ENCODE measurements at places on chromosomes 3 and 15. TPM values are rescaled to one million over a fixed set of nuclear protein-coding genes. Genes with fewer than 3 reads are reported as not detected.

GRCh38 chr15:40992825-40993224 is 39.6 kb downstream of the CHAC1 start:
- DNase-seq: no peak

DNA sequence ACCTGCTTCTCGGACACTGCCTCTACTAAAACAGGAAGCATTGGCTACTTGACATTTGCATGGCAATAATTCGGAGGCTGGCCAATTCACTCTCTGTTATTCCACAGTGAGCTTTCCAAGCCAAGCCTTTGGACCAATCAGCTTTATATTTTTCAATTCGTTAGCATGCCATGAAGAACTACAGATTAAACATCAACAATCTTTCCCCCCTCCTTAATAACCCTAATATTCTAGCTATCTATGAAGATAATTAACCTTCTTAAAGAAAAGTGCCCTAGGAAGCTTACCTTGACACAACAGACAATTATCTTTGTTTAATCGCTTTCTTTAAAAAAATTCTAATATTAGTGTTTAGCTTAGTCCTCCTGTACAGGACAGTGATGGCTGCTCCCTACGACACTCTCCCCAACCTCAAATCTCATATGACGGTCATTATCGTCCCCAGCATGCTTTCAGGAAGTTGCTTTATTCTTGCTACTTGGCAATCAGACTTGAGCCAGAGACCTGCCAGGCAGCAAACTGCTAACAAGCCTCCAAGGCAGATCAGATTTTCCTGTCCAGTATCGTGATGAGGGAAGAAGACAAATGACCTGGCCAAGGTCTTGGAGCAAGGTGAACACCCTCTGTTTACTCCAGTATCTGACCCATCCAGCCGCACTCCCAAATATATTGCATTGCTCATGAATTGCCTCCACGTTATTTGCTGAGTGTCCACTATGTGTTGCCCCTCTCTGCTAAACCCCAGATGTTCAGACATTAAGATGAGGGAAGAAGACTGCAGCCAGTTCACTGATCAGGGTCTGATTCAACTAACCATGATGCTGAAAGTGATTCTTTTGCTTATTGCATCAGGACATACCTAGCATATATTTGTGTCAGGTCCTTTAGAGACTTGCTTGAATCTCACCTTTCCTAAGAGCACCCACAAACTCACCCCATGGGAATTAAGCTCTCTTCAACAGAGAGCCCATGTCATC is 68.1 kb upstream of the LPP start:
- DNase-seq: no peak

DNA sequence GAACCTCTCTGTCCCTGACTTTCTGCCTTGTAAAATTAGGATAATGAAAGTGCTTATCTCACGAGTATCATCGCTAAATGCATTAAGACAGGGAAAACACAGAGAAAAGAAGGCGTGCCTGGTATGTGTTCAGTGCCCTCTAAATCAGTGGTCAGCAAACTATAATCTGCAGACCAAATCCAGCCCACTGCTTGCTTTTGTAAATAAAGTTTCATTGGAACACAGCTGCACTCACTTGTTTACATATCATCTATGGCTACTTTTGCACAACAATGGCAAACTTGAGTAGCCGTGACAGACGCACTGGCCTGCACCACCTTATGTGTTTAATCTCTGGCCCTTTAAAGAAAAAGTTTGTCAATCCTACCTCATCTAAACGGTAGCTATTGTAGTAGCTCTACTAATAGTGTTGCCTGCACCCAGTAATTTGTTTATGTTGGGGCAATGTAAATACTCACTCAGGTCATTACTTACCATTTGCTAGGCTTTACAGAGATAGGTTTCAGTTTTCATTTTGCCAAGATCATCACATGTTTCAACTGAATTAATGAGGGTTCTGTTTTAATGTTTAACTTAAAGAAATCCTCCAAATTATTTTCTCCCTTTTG is 229.4 kb downstream of the FEZF2 start:
- DNase-seq: no peak

DNA sequence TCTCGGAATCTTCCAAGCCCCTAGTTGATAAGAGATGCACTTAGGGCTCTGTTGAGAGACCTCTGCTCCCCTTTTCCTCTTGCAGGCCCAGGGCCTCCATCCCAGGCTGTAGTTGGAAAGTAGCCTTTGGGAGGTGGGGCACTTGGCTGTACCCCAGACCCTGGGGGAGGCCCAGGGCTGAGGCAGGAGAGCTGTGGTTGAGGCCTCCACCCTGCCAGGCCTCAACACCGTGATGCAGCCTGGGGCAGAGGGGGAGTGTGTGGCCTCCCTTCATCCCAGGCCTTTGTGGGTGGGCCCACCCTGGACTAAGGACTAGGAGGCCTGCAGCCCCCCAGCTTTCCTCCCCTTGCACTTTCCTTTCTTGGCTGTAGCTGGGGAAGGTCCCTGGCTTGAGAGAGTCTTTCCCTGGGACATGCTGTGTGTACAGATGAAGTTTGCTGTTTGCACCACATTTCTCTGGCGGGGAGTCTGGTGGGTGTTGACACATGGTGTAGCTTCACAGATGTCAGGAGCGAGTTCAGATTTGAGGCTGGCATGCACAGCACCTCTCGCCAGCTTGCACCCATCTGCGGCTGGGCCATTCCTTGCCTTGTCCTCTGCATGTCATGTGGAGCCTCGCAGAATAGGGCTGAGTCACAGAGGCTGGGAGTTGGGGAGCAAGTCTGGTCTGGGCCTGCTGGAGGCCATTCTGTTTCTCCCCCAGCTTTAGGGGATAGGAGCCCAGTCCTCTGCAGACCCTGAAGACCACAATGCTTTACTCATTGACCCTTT is 13.7 kb downstream of the PLEKHO2 start:
- peak; percentile 88 for DNase-seq

DNA sequence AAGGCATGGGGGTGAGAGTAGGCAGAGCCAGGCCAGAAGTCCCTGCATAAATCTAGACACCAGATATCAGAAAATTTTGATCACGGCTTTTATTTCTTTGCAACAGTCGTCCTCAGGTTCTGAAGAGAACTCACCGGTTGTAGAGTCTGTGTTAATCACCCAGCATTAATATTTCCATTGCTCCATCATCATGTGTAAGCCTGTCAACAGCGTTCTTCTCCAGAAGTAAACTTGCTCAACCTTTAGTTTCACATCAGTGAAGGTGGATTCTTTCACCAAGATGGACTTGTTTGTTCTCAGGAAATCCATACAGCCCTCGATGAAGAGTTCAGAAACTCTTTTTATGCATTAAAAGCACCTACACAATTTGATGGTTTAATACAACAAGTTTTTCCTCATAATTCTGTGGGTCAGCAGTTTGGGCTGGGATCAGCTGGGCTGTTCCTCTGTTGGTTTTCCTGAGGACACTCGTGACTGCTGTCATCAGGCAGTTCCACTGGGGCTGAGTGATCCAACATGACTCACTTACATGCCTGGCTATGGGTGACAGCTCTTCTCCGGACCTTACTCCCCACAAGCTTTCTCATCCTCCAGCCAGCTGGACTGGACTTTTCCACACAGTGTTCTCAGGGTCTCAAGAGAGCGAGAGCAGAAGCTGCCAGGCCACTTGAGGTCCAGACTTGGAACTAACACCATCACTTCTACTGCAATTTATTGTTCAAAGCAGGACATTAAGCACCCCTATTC is 303.4 kb downstream of the ZNF621 start:
- peak; percentile 92 for DNase-seq

GRCh38 chr15:85554852-85555521 is 174.6 kb downstream of the AKAP13 start:
- no peak for DNase-seq

- no peak for DNase-seq
These were observed 93.8 kb downstream of the CMSS1 start for GRCh38 chr3:99911433-99911832.

DNA sequence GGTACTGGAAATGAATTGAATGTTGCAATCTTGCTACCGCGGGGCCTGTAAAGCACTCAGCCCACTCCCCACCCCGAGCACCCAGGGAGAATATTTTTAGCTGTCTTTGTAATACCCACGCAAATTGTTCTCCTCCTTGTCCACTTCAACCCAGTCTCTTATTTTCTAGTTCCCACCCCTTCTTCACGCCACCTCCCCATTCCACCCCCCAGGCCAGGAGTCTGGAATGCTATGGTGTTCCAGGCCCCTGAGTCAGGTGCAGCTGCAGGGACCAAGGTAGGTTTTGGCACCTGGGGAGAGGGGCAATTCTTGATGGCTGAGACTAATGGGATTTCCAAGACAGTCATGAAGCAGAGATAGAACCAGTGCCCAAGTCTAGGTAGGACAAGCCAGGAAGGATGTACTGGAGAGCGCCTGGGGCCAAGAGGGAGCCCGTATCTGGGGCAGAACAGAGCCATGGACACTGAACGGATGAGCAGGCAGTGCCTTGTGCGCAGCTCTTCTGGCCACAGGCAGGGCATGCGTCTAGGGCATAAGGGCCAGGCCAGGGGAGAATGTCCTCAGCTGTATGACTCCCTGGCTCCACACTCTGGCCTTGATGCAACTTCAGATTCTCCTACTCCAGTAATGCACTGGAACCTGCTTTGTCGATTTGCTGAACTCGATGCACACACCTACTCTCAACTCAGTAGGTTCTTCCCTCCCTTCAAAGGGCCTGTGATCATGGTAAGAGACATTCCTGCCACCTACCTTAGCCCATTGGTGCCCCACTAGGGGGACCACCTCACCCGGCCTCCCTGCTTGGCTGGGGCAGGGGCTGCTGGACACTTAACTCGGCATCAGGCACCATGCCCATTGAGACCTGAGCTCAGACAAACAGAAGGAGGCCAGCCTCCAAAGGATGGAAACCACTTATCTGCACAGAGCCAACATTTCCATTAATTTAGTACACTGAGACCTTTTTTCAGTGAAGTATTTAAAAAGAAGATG is 34.6 kb upstream of the MAGEF1 start:
- DNase-seq: no peak

- DNase-seq: peak; percentile 50
These were observed 255.5 kb downstream of the UACA start for GRCh38 chr15:70507772-70508371.

The LRRC3B gene
- not detected for total RNA-seq

The SEMA6D gene
- 1.4 TPM for total RNA-seq

The PRR20G gene
- not detected for total RNA-seq

The LRTM1 gene
- 1.6 TPM for total RNA-seq

The MORC1 gene
- not detected for total RNA-seq

The CPNE4 gene
- not detected for total RNA-seq

The ABI3BP gene
- 0.48 TPM for total RNA-seq

Measured in RPMI7951 (cell line).